ENCODE measurements at places on chromosomes 3 and 15.

- DNase-seq: no peak
Observed at GRCh38 chr3:55724821-55725220, 237.7 kb upstream of the WNT5A start.

- DNase-seq: no peak
Observed at GRCh38 chr15:58908550-58909309, 24.7 kb downstream of the SLTM start.

GRCh38 chr15:78983146-78983918 is 38.5 kb upstream of the CTSH start:
- no peak for DNase-seq

GRCh38 chr15:68983961-68984481 is 30.5 kb upstream of the NOX5 start:
- no peak for DNase-seq

DNA sequence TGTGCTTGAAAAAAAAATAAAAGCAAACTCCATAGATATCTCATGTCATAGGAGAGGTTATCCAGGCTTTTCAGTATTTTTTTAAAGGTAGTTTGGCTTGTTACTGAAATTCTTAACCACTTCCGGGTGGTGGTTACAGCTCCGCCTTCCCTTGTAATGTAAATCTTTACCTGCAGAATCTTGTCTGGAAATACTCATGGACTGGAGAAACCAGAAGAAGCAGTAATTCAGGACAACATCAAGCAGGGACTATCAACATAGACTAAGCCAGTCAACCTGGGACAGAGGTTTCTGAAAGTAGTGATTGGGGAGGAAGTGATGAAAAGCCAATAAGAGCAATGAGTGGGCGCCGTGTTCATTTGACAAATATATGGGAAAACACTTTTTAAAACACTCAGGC is 78.9 kb upstream of the SKOR1 start:
- no peak for DNase-seq

- DNase-seq: peak; percentile 60
Observed at GRCh38 chr15:98800437-98801233, 152.3 kb downstream of the IGF1R start.

DNA sequence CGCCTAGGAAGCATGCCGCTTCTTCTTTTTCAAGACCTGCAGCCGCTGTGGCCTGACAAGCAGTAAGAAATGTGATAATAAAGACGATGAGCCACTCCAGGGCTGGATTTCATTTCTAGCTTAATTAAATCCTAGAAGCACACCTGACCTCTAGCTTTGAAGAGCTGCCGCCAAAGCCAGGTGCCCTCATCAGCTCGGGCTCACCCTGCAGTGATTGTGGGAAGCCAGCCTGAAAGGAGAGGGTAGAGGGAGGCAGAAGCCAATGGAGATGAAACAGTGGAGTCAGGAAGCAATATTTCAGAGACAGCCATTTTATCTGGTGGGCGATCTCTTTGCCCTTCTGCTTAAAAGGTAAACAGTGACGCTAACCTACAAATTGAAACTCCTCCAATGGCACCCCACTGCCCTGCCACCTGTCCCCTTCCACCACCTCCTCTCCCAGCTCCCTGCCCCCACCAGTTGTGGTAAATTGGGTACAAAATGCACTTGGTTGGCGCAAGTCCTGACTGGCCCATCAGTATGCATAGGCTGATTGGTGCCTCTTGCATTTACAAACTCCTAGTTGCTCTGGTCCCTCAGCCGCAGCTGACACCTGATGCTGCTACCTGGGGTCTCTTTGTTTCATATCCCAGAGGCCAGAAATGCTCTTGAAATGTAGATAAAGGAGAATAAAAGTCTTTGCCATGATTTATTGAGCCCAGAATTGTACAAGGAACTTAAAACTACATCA is 385.3 kb downstream of the PDCD6IP start:
- no peak for DNase-seq

DNA sequence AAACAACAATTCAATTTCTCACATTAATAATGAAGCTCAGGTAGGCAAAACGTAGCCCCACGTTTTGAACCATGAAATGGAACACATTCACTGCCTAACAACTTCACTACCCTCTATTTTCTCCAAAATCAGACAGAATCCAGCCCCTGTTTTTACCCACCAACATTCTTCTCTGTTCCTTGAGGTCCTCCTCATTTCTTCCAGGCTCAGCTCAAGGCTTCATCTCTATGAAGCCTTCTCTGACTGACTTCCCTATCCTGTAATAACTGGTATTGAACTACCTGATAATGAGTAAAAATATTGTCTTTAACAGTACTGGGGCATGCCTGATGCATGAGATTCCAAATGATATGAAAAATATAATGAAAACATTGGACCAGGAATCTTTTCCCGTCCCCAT is 2.2 kb downstream of the TFRC start:
- DNase-seq: no peak

DNA sequence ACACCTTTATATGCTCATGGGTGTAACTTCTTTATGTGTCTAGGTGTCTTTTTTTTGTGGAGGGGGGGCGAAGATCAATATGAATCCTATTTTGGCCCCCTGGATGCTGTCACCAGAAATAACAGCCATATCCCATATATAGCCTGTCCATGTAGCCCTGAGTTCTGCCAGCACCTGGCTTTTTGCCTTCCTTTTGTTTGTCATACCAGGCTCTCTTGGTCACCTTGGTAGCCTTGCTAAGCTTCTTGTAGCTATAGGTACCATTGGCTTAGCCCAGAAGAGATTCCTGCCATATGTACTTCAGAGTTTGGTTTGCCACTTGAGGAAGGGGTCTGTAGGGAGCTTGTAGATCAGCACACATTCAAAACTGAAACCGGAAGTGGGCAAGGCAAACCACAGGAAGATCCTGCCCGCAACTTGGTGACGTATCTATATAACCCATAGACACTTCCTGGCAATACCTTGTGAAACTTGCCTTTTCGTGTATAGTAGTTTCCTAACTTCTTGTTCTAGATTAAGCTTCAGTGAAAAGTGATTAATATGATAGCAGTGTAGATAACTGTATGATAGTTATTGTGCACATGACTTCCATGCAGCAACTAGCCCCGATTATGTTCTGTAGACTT is 11.9 kb downstream of the RASA2 start:
- DNase-seq: no peak

Measured in HTR-8/SVneo (cell line).